MCF 10A (cell line): ENCODE measurements at places on chromosomes 2 and 18.

GRCh38 chr2:10909050-10909995, 2.4 kb upstream of the KCNF1 start:
- no peaks in the 10 kb centered on the region for H3K36me3 ChIP-seq
- peaks cover 12% of the 10 kb centered on the region for H3K27me3 ChIP-seq
- DNase-seq: peak; percentile 38
- no peak overlapping the region for H3K4me3 ChIP-seq

- H3K4me3 ChIP-seq: no peak overlapping the region
- H3K36me3 ChIP-seq: peaks cover 6% of the 10 kb centered on the region
- H3K27ac ChIP-seq: no peak overlapping the region
- no peaks in the 10 kb centered on the region for H3K27me3 ChIP-seq
- no peak for DNase-seq
Observed at GRCh38 chr2:236783417-236784020, 213.9 kb downstream of the ACKR3 start.

- no peak for DNase-seq
- H3K27ac ChIP-seq: no peak overlapping the region
- no peaks in the 10 kb centered on the region for H3K36me3 ChIP-seq
Observed at GRCh38 chr2:211435331-211435730, 878.9 kb downstream of the CPS1 start.

- no peaks in the 10 kb centered on the region for H3K27me3 ChIP-seq
- H3K36me3 ChIP-seq: peaks cover 6% of the 10 kb centered on the region
Observed at GRCh38 chr2:171136024-171136423, 24.7 kb downstream of the TLK1 start.

GRCh38 chr2:102826904-102827303, 65.1 kb downstream of the TMEM182 start:
- no peaks in the 10 kb centered on the region for H3K27me3 ChIP-seq
- no peak overlapping the region for H3K27ac ChIP-seq
- no peaks in the 10 kb centered on the region for H3K4me1 ChIP-seq
- H3K36me3 ChIP-seq: no peaks in the 10 kb centered on the region
- no peak overlapping the region for H3K4me3 ChIP-seq

- H3K27ac ChIP-seq: no peak overlapping the region
- no peaks in the 10 kb centered on the region for H3K4me1 ChIP-seq
- H3K36me3 ChIP-seq: no peaks in the 10 kb centered on the region
- H3K27me3 ChIP-seq: no peaks in the 10 kb centered on the region
- DNase-seq: peak; percentile 15
Observed at GRCh38 chr18:13530879-13531387, 195.4 kb downstream of the FAM210A start.

DNA sequence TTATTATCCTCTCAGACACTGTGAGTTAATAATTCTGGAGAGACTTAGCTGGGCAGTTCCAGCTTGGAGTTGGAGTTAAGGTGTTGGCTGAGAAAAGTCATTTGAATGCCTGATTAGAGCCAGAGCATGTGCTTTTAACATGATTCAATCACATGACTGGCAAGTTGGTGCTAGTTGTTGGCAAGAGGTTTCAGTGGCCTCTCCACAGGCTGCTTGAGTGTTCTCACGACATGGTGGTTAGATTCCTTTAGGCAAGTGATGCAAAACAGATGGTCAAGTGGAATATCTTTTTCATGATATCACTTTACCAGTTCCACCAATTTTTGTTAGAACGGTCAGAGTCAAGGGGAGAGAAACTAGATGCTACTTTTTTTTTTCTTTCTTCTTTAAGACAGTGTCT, 262.7 kb upstream of the FN1 start:
- peaks cover 28% of the 10 kb centered on the region for H3K4me1 ChIP-seq
- peak overlapping the region; percentile 54 for H3K27ac ChIP-seq
- no peak overlapping the region for H3K4me3 ChIP-seq
- no peaks in the 10 kb centered on the region for H3K27me3 ChIP-seq

DNA sequence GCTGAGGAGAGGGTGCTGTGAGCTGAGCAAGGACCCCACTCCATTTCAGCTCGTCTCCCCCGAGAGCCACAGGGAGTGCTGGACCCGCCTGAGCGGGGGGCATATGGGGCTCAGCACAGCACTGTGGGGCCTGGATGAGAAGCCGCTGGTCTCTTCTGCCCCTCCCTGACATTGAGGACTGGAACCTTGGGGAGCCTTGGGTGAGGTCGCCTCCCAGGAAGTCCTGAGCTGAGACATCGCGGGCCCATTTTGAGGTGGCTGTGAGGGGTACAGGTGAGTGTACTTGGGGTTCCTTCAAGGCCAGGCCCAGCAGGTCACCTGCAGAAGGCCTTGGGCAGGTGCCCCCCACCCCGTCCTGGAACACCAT, 3.1 kb upstream of the AQP12A start:
- no peaks in the 10 kb centered on the region for H3K36me3 ChIP-seq
- no peak overlapping the region for H3K27ac ChIP-seq
- H3K27me3 ChIP-seq: peaks cover 14% of the 10 kb centered on the region
- H3K4me3 ChIP-seq: no peak overlapping the region

DNA sequence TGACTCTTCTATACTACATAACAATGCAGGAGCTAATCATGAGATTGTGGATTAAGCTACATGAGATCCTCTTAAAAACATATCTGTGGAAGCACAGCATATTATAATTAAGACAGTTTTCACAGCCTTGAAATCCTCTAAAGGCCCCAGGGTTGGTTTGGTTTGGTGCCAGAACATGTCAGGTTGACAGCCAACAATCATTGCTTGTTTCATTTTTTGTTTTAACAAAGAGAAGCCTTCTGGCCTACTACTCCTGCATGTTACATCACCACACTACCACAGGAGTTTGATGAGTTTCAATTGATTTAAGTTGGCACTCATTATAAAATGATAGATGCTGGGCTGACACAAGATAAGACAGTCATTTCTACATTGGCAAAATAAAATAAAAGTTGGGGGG, 255.9 kb upstream of the ERBB4 start:
- no peaks in the 10 kb centered on the region for H3K27me3 ChIP-seq
- no peaks in the 10 kb centered on the region for H3K36me3 ChIP-seq
- H3K4me1 ChIP-seq: peaks cover 6% of the 10 kb centered on the region
- H3K27ac ChIP-seq: no peak overlapping the region

DNA sequence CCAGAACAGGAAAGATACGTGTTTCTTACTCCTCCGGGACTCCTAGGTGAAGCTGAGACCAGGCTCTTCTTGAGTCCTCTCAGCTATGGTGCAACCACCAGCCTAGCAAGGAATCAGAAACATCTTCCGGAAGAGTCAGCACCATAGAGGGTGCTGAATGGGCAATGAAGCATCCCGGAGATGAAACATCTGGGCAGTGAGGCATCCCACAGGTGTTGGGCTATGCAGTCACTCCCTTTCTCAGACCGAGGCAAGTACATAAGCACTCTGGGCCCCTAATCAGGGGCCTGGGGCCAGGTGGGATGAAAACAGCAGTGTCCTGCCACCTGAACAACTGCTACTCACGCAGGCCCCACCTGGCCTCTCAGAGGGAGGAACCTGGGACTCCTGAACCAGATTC, 1.4 kb upstream of the CAPN10 start:
- no peak for DNase-seq
- no peaks in the 10 kb centered on the region for H3K27me3 ChIP-seq
- H3K36me3 ChIP-seq: peaks cover 9% of the 10 kb centered on the region
- H3K27ac ChIP-seq: no peak overlapping the region
- H3K4me1 ChIP-seq: peaks cover 44% of the 10 kb centered on the region

- H3K4me3 ChIP-seq: no peak overlapping the region
- DNase-seq: no peak
- H3K4me1 ChIP-seq: peaks cover 15% of the 10 kb centered on the region
Observed at GRCh38 chr2:25976983-25977741, 5.1 kb downstream of the KIF3C start.

DNA sequence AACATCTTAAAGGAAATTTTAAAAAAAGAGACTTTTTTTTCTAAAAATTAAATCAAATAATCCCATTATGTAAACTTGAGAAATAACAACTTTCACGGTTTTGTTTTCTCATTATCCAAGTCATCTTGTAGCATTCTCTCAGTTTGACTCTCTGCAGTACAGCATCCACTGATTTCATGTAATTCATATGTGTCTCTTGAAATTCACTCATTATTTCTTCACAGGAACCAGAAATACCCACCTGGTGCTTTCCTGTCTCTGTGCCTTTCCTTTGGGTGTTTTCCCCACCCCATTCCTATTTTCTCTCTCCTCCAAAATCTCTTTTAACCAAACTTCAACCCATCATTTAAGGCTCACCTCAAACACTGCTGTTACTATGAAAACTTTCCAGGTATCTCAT, 116.1 kb upstream of the STK17B start:
- no peak overlapping the region for H3K27ac ChIP-seq
- H3K27me3 ChIP-seq: no peaks in the 10 kb centered on the region
- H3K36me3 ChIP-seq: no peaks in the 10 kb centered on the region
- no peak overlapping the region for H3K4me3 ChIP-seq
- no peak for DNase-seq

DNA sequence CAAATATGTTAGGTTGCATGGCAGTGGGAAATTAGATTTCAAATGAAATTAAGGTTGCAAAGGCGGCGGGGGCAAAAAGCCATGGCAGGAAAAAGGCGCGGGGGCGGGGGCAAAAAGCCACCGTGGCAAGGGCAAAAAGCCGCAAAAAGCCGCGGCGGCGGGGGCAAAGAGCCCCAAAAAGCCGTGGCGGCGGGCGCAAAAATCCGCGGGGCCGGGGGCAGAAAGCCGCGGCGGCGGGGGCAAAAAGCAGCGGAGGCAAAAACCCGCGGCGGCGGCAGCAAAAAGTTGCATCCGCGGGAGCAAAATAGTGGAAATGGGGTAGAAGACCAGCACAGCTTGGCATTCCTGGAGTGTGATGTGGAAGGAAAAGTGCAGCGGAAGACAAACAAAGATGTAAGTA, 417.1 kb downstream of the ANKRD30B start:
- no peak overlapping the region for H3K27ac ChIP-seq
- H3K4me1 ChIP-seq: no peaks in the 10 kb centered on the region
- no peaks in the 10 kb centered on the region for H3K36me3 ChIP-seq
- DNase-seq: no peak
- H3K4me3 ChIP-seq: no peak overlapping the region
- H3K27me3 ChIP-seq: no peaks in the 10 kb centered on the region

GRCh38 chr2:178072383-178073301, at the start of gene PDE11A:
TSS of gene PDE11A (minus strand) at chr2:178072777. CDS start at chr2:178072437, 340 bp downstream.
- H3K4me3 ChIP-seq: peak within 1 kb of the TSS; percentile 79
- peak within 1 kb of the TSS; percentile 32 for H3K27ac ChIP-seq
- H3K36me3 ChIP-seq: no peaks in the 10 kb centered on the region
- DNase-seq: peak; percentile 87
- H3K27me3 ChIP-seq: peaks cover 47% of the 10 kb centered on the region

DNA sequence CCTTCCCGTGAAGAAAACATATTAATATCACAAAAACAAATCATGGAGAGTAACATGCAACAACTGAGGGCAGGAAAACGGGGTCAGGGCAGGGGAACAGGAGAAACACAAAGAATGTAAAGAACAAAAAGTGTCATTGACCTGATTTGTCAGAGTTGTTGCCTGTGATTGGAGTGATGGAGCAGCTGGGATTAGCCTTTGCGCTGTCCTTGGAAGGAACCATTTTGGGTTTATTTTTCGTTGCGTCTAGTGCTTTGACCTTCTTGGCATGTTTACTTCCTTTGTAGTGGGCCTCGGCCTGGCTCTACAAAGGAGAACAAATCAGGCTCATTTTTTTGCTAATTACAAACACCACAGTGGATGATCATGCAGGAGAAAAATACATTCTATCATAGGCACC, 218.5 kb upstream of the SESTD1 start:
- no peak for DNase-seq
- H3K27ac ChIP-seq: no peak overlapping the region
- no peaks in the 10 kb centered on the region for H3K4me1 ChIP-seq
- no peaks in the 10 kb centered on the region for H3K27me3 ChIP-seq
- H3K36me3 ChIP-seq: no peaks in the 10 kb centered on the region
- H3K4me3 ChIP-seq: no peak overlapping the region

- H3K36me3 ChIP-seq: no peaks in the 10 kb centered on the region
- no peaks in the 10 kb centered on the region for H3K27me3 ChIP-seq
- no peak overlapping the region for H3K4me3 ChIP-seq
Observed at GRCh38 chr18:74064510-74064909, 83.1 kb downstream of the FBXO15 start.

GRCh38 chr18:36459786-36460185, 162.3 kb downstream of the FHOD3 start:
- no peaks in the 10 kb centered on the region for H3K27me3 ChIP-seq
- no peak overlapping the region for H3K27ac ChIP-seq
- DNase-seq: no peak
- no peaks in the 10 kb centered on the region for H3K36me3 ChIP-seq
- H3K4me1 ChIP-seq: peaks cover 7% of the 10 kb centered on the region
- H3K4me3 ChIP-seq: no peak overlapping the region

DNA sequence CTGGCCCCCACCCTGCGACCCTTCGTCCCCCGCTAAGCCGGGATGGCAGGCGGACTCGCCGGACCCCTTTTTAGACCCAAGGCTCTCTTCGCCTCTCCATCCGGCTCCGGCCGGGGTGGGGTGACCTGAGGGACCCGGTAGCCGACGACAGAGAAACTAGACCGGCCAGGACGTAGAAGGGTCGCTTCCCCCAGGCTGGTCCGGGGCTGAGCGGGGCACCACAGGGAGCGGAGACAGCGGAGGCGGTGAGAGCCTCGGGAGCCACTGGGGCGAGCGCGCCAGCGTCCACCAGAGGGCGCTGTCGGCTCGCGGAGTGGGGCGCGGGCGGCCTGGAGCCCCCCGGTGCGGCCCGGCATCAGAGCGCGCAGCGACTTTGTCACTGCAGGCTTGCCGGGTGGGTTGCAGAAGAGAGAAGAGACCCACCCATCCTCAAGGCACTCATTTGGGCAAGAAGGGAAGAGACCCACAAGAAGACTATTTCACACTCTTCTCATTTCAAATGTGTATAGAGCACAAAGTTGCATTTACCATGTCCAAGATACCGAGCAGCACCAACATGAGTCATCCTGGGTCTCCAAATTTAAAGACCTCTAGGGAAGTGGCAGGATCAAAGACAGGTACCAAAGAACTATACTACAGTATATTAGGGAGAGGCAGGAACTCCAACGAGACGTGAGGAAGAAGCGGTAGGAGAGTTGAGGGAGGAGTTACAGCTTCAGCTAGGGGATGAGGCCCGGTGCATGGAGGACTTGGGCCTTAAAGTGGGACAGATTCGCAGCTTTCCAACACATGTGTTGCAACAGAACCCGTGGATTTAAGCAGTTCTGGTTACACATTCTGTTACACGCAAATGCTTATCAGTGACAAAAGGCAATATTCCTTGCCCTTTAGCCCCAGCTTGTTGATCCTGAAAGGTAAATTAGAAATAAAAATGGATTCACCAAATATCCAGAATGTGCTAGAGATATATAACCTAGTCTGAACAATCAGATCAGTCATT, 7.6 kb upstream of the PRKCE start:
- peaks cover 17% of the 10 kb centered on the region for H3K4me1 ChIP-seq
- H3K36me3 ChIP-seq: no peaks in the 10 kb centered on the region
- H3K27me3 ChIP-seq: no peaks in the 10 kb centered on the region

- H3K4me3 ChIP-seq: no peak overlapping the region
- H3K27me3 ChIP-seq: no peaks in the 10 kb centered on the region
- H3K36me3 ChIP-seq: no peaks in the 10 kb centered on the region
Observed at GRCh38 chr2:213868526-213868925, 542.3 kb upstream of the VWC2L start.

DNA sequence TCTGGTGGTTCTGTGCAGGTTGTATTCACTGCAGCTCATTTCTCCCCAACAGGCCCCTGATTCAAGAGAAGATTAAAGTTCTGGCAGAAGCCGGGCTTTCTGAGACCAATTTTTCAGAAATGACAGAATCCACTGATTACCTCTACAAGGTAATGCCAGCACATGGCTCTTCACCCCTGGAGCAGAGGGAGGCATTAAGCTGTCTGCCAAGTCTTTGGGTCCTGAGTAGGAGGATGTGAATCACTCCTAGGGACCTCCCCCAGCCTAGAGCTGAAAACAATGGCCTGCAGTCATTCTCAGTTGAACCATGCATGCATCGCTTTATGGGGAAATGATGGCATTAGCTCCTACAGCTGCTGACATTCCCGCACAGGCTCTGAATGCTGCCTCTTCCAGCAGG, 20.5 kb upstream of the RPL37A start:
- H3K27ac ChIP-seq: no peak overlapping the region
- H3K36me3 ChIP-seq: peaks cover 37% of the 10 kb centered on the region
- H3K4me1 ChIP-seq: peaks cover 9% of the 10 kb centered on the region
- peak; percentile 92 for DNase-seq
- H3K27me3 ChIP-seq: no peaks in the 10 kb centered on the region
- no peak overlapping the region for H3K4me3 ChIP-seq
